Naive B cell (primary cell): ENCODE measurements at places on chromosomes 3 and 15. TPM values are rescaled to one million over a fixed set of nuclear protein-coding genes. Genes with fewer than 3 reads are reported as not detected.

Gene CD200R1
- polyA plus RNA-seq, result 3.8 TPM

Gene MUC4
- polyA plus RNA-seq, result 0.11 TPM

Gene CMTM7
- 62.2 TPM for polyA plus RNA-seq

Gene PLA2G4E
- not detected for polyA plus RNA-seq

Gene STAB1
- polyA plus RNA-seq, result not detected

Gene ZIC4
- not detected for polyA plus RNA-seq

Gene ESYT3
- not detected for polyA plus RNA-seq

Gene SLC2A2
- polyA plus RNA-seq, result not detected

Gene KLHL6
- polyA plus RNA-seq, result 11.2 TPM

Gene MSL2
- 60.5 TPM for polyA plus RNA-seq

Gene FYCO1
- 0.90 TPM for polyA plus RNA-seq

Gene WWTR1
- polyA plus RNA-seq, result not detected

Gene ARGFX
- polyA plus RNA-seq, result not detected

Gene GRK7
- polyA plus RNA-seq, result not detected

Gene VIPR1
- polyA plus RNA-seq, result 3.0 TPM

Gene HYKK
- polyA plus RNA-seq, result not detected

Gene TGFBR2
- polyA plus RNA-seq, result 169 TPM

Gene TRPM1
- polyA plus RNA-seq, result not detected

Gene WDR53
- 11.9 TPM for polyA plus RNA-seq

Gene GNAT1
- polyA plus RNA-seq, result not detected

Gene SERPINI2
- not detected for polyA plus RNA-seq

Gene DUOXA2
- not detected for polyA plus RNA-seq

Gene CD86
- 55.8 TPM for polyA plus RNA-seq

Gene TMA7
- polyA plus RNA-seq, result 537 TPM
